LHCN-M2 (cell line): ENCODE measurements at places on chromosomes 16 and 17. TPM values are rescaled to one million over a fixed set of nuclear protein-coding genes. Genes with fewer than 3 reads are reported as not detected.

NETO2 gene
- 31.8 and 33.0 TPM in 2 replicates for total RNA-seq

CDH15 gene
- 186 and 201 TPM in 2 replicates for total RNA-seq

TEKT1 gene
- not detected in 2 replicates for total RNA-seq

TLCD2 gene
- 0.77 and 1.1 TPM in 2 replicates for total RNA-seq

LGALS9B gene
- not detected in 2 replicates for total RNA-seq

GRCh38 chr16:9666834-9667480, 515.3 kb downstream of the GRIN2A start:
- DNase-seq, result no peak

- DNase-seq, result no peak
Measured at GRCh38 chr17:65171752-65172151, 34.6 kb downstream of the RGS9 start.

- no peak for DNase-seq
Measured at GRCh38 chr16:85481738-85482137, 131.4 kb upstream of the GSE1 start.

GRCh38 chr17:30541802-30542201, 64.6 kb downstream of the GOSR1 start:
- DNase-seq, result no peak

GRCh38 chr17:41107941-41108450, 2.8 kb downstream of the KRTAP4-9 start:
- no peak for DNase-seq

DNA sequence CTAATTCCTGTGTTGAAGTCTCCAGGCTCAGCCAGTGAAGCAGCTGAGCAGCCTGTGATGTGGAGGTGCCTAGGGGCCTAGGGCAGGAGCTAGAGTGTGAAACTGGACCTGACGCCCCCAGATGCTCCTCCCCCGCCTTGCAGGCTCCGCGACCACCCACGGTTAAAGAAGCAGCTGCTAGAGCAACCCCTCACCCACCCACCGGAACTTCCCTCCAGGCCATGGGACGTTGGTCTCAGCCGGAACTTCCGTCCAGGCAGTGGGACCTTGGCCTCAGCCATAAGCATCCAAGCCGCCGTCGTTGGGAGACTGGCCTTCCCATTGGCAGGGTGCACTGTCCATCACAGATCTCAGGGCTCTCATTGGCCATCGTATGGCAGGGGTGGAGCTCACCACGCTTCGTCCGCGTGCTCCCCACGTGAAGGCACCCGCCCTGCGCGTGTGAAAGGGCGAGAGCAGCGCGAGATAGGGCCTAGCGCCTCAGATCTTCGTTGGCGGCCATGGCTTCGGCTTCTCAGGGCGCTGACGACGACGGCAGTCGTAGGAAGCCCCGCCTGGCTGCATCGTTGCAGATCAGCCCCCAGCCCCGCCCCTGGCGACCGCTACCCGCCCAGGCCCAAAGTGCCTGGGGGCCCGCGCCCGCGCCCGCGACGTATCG, at the start of gene ADAD2:
Gene ADAD2, plus strand, starts transcription at position 427 of the 658 bp plus-strand sequence. Its CDS starts 74 bp downstream, at position 501.
- DNase-seq, result no peak

GRCh38 chr17:19508577-19508867, 25.1 kb upstream of the SLC47A1 start:
- DNase-seq, result no peak

DNA sequence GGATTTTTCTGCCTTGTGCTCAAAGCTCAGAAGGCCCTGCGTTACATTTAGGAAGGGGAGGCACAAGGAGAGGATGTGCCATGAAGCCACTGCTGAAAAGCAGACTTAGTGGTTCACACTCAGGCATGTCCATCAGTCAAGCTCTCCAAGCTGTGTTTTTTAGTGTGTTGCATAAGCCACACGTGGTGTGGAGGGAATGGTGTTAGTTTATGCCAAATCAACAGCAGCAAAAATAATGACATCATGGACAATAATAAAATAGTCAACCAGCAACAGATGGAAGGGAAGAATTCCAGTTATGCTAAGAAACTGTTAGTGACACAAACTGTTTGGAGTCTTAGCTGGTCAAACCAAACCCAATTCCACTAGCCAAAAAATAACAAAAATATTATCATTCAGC, 438.3 kb downstream of the NPIPA7 start:
- DNase-seq, result no peak

DNA sequence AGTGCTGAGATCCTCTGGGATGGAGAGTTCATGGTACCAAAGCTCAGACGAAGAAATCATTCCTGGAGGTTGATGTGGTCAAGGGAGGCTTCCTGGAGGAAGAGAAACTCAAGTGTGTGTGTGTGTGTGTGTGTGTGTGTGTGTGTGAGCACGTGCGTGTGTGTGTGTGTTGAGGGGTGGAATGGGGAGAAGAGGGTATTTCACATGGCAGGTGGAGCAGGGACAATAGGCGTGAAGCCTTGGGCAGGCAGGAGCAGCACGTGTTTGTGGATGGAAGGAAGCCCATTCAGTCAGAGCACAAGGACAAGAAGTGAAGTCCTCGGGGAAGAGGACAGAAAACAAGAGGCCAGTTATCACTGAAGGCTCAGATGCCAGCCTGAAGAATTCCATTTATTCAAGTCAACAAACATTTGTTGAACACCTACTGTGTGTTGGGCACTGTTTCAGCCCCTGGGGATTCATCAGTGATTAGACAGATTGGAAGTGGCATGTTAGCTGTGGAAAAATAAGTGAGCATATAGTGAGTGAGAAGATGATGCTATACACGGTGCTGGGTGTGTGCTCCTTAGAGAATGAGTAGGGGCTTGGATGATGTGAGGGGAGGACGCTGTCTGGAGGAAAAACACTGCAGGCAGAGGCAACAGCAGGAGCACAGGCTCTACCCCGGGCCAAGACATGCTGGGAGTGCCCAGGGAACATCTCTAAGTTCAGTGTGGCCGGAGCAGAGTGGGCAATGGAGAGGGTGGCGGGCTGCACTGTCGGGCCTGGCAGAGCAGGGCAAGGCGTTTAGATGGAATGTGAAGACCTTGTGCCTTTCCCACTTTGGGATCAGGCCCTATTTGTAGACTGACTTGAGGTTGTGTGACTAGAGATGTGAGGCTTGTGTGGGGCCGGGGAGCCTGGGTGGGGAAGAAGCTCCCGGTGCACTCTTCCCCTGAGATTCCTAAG, 267.1 kb downstream of the CBLN1 start:
- DNase-seq, result no peak

DNA sequence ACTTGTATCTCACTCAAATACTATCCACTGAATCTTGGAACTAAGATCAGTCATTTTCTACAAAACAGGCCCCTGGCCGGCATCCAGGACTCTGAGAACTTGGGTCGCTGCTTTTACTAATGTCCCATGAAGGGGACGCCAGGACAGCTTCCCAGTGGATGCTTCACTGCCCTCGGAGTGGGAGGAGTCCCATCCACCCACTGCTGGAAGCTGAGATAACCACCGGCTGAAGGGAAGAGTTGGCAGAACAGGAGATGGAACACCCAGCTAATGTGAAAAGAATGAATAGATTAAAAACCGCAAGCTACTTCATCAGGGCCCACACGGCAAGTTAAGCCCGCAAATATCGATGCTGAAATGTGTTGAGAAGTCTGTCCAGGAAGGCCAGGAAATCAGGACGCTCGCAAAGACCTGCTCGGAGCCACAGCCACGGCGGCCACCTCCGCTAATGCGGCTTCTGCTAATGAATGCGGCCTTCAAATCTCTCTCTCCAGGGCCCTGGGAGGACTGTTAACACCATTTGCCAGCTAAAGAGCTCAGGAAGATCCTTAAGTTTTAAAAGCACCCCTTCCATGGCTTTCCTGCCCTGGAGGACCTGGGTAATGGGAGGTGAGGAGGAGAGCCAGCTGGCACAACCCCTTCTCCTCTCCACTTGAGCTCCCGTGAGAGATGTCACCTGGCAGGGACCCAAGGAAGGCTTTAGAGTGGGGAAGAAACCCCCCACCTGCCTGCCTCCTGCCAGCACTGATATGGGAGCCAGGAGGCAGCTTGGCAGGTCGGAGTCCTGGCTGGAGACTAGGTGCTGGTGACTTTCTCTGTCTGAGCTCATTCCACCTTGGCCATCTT, 226.6 kb upstream of the RPL38 start:
- no peak for DNase-seq

DNA sequence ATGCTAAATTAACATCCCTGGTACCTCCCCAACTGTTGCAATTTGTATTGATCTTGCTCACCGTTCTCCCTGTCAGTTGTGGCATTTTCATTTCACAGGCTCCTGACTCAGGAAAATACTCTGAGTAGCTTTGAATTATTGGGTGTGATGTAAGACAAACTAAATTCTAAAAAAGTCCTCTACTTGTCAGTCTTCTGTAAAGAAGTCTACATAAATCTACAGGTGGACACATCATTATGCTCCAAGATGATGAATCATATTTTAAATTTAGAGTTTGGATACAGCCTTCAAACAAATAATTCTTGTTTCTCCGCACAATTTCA, 47.2 kb downstream of the MARCHF10 start:
- DNase-seq, result no peak
